ENCODE measurements at places on chromosomes 1 and 21. TPM values are rescaled to one million over a fixed set of nuclear protein-coding genes. Genes with fewer than 3 reads are reported as not detected.

Gene POLR3GL
- 15.3 TPM for total RNA-seq

Gene CITED4
- 8.4 TPM for total RNA-seq

Gene HAO2
- total RNA-seq, result not detected

Gene DLGAP3
- total RNA-seq, result under 0.01 TPM

Measured in epithelial cell of alveolus of lung (primary cell).